ENCODE measurements at places on chromosomes 6 and 20.

GRCh38 chr6:135323202-135323668 lies 142.1 kb downstream of the MYB start:
- DNase-seq = no peak

GRCh38 chr6:1703091-1703855 lies 93.6 kb downstream of the FOXC1 start:
- no peak for DNase-seq

- no peak for DNase-seq
Observed at GRCh38 chr6:158086504-158087223, 81.4 kb downstream of the SERAC1 start.

- DNase-seq = no peak
Observed at GRCh38 chr6:30258204-30258603, 45.0 kb upstream of the TRIM26 start.

DNA sequence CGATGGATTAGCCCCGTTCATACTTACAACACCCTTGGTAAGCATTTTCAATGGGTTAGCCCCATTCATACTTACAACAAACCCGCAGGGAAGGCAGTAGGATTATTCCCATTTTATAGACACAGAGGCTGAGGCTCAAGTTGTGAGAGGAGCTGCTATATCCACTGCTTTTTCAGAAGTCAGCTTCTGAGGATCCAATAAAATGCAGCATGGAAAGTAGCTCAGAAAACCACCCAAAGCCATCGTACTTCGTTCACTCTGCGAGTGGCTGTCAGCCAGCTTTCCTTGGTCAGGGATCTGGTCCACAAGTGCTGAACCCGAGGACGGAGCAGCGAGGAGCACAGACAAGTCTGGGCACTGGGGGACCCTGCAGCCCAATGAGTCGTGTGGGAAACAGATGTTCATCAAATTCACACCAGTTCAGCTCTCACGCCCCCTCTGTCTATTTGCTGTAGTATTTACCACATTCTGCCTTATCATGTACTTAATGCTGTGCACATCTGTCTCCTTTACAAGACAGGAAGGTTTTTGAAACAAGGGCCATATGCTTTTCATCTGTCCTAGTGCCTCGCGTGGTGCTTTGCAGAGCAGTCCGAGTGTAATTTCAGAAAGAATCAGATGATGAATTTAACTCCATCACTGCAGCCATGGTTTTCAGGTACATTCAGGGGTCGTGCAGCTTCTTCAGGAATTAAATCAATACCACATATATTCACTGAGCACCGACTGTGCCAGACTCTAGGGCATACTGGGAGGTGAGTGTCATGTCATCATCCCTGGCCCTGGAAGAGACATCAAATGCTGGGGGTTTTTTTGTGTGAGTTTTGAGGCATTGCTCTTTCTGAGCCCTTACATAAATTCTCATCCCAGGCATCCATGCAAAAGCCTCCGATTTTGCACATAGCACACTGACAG lies 256.9 kb downstream of the CDH26 start:
- DNase-seq = no peak

- no peak for DNase-seq
Observed at GRCh38 chr6:107683183-107683582, 140.9 kb downstream of the SCML4 start.

DNA sequence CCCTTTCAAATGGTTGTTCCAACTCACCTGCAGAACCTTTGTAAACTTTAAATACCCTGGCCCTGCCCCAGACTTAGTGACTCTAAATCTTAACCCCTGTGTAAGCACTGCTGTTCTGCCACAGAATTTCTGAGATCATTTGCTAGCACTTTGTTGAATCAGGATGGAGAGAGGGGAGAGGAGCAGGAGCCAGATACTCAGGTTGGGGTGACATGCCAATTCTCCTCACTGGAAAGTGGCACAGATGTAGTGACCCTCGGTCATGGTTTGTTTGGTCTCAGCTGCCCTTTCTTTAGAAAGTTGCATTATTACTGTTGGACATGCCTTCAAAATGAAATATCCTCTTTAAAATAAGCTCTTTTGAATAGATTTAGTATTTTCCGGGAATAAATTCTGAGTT lies 168.0 kb downstream of the ZFAND3 start:
- no peak for DNase-seq

- DNase-seq = no peak
Observed at GRCh38 chr20:12728782-12729181, 280.0 kb upstream of the SPTLC3 start.

- DNase-seq = no peak
Observed at GRCh38 chr6:111462770-111463391, 20.1 kb downstream of the REV3L start.

DNA sequence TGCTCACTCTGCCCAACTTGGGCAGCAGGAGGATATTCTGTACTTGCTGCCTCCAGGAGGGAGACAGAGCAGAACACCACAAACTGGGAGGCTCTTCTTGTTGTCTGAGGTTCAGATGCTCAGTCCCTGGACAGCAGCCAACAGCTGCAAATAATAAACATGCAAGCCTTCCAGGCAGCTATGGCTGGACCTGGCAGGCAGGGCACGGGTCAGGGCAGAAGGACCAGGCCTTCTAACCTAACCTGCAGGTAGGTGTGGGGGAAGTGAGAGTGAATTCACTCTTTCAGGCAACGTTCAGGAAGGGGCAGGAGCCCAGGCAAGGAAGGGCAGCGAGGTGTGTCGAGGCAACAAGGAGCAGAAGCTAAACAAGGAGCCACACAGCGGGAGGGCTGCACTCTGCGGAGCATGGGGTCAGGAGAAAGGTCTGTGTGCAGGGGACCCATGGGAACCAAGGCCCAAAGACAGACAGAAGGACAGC lies 31.5 kb downstream of the NINL start:
- no peak for DNase-seq

GRCh38 chr6:152112491-152113261 lies 305.2 kb downstream of the ESR1 start:
- DNase-seq = no peak

- peak; percentile 85 for DNase-seq
Observed at GRCh38 chr20:33915726-33916331, 77.9 kb upstream of the RALY start.
